ENCODE measurements at places on chromosomes 13 and 19. TPM values are rescaled to one million over a fixed set of nuclear protein-coding genes. Genes with fewer than 3 reads are reported as not detected.

Gene SOX21
- total RNA-seq, result 9.0 TPM

Gene PTGER1
- total RNA-seq, result 0.69 TPM

Gene ARRDC5
- total RNA-seq, result not detected

Gene OR7D2
- not detected for total RNA-seq

Gene CIC
- 20.8 TPM for total RNA-seq

Gene ATP8A2
- 77.0 TPM for total RNA-seq

Gene NUMBL
- 23.8 TPM for total RNA-seq

Gene TMEM272
- total RNA-seq, result 3.9 TPM

Gene CRYL1
- 22.4 TPM for total RNA-seq

Gene DCLK1
- total RNA-seq, result 391 TPM

Gene PPM1N
- total RNA-seq, result 1.2 TPM

Gene TNFAIP8L1
- total RNA-seq, result 7.6 TPM

Gene OVOL3
- not detected for total RNA-seq

Gene TTC9B
- 45.7 TPM for total RNA-seq

Gene CYP2F1
- total RNA-seq, result not detected

Gene DZIP1
- 84.0 TPM for total RNA-seq

Gene ADGRL1
- 95.7 TPM for total RNA-seq

Gene SERP2
- total RNA-seq, result 22.1 TPM

Gene TPRX1
- not detected for total RNA-seq

Gene TPP2
- total RNA-seq, result 47.5 TPM

Gene KLK4
- not detected for total RNA-seq

Gene ONECUT3
- 0.23 TPM for total RNA-seq

Gene RASGRP4
- 0.23 TPM for total RNA-seq

Gene ANGPTL4
- 1.6 TPM for total RNA-seq

Gene GIPR
- not detected for total RNA-seq

Gene ANKRD24
- 6.5 TPM for total RNA-seq

Gene AMH
- total RNA-seq, result 1.8 TPM

Gene CATSPERD
- total RNA-seq, result 0.23 TPM

Gene S1PR5
- not detected for total RNA-seq

Gene SLC15A1
- total RNA-seq, result not detected

Gene SYNGR4
- not detected for total RNA-seq

Gene ZNF443
- 12.5 TPM for total RNA-seq

Gene CD209
- total RNA-seq, result 0.69 TPM

Gene WDFY2
- total RNA-seq, result 9.0 TPM

Gene FKBP8
- 171 TPM for total RNA-seq

Gene ZNF583
- total RNA-seq, result 44.5 TPM

Gene B9D2
- total RNA-seq, result 6.0 TPM

Gene CDKN2D
- 140 TPM for total RNA-seq

Gene TEX101
- not detected for total RNA-seq

Gene LSR
- 2.5 TPM for total RNA-seq

Gene LAIR1
- 2.8 TPM for total RNA-seq

Gene A1BG
- total RNA-seq, result 1.2 TPM

Gene CALR3
- total RNA-seq, result not detected

Gene SOX1
- total RNA-seq, result 14.1 TPM

Gene SBK2
- not detected for total RNA-seq

Gene MUC16
- not detected for total RNA-seq

Gene ATP1A3
- 423 TPM for total RNA-seq

Gene MAB21L1
- total RNA-seq, result 6.9 TPM

Gene MATK
- 25.1 TPM for total RNA-seq

Gene AKAP11
- 104 TPM for total RNA-seq

Gene DCT
- 0.92 TPM for total RNA-seq

Gene ACTL9
- not detected for total RNA-seq

Gene ZFP14
- 42.2 TPM for total RNA-seq

Gene BAX
- 15.7 TPM for total RNA-seq

Gene PINLYP
- total RNA-seq, result 8.1 TPM
